Endothelial cell of umbilical vein (primary cell): ENCODE measurements at places on chromosomes 11 and 22. TPM values are rescaled to one million over a fixed set of nuclear protein-coding genes. Genes with fewer than 3 reads are reported as not detected.

- no peaks in the 10 kb centered on the region for H3K27me3 ChIP-seq
- peak overlapping the region; percentile 0 for H3K27ac ChIP-seq
- H3K36me3 ChIP-seq, result no peaks in the 10 kb centered on the region
- H3K4me1 ChIP-seq, result peaks cover 6% of the 10 kb centered on the region
Observed at GRCh38 chr11:102317768-102318103, 452 bp downstream of the BIRC3 start.

- H3K4me3 ChIP-seq, result no peak overlapping the region
- DNase-seq, result no peak
- peaks cover 68% of the 10 kb centered on the region for H3K4me1 ChIP-seq
- peaks cover 9% of the 10 kb centered on the region for H3K36me3 ChIP-seq
- H3K27ac ChIP-seq, result peak overlapping the region; percentile 56
Observed at GRCh38 chr11:86948733-86949132, 6.5 kb downstream of the FZD4 start.

GRCh38 chr22:38959590-38959989 lies 2.2 kb downstream of the APOBEC3A start:
- no peak overlapping the region for H3K4me3 ChIP-seq
- peaks cover 4% of the 10 kb centered on the region for H3K27me3 ChIP-seq
- no peak for DNase-seq
- no peak overlapping the region for H3K27ac ChIP-seq
- H3K4me1 ChIP-seq, result no peaks in the 10 kb centered on the region

- no peak for DNase-seq
- H3K36me3 ChIP-seq, result no peaks in the 10 kb centered on the region
- no peaks in the 10 kb centered on the region for H3K4me1 ChIP-seq
- H3K27me3 ChIP-seq, result no peaks in the 10 kb centered on the region
- H3K4me3 ChIP-seq, result no peak overlapping the region
- no peak overlapping the region for H3K27ac ChIP-seq
Observed at GRCh38 chr11:429931-430456, 11.8 kb downstream of the ANO9 start.

Gene C22orf42
- total RNA-seq, result not detected in 2 replicates

DNA sequence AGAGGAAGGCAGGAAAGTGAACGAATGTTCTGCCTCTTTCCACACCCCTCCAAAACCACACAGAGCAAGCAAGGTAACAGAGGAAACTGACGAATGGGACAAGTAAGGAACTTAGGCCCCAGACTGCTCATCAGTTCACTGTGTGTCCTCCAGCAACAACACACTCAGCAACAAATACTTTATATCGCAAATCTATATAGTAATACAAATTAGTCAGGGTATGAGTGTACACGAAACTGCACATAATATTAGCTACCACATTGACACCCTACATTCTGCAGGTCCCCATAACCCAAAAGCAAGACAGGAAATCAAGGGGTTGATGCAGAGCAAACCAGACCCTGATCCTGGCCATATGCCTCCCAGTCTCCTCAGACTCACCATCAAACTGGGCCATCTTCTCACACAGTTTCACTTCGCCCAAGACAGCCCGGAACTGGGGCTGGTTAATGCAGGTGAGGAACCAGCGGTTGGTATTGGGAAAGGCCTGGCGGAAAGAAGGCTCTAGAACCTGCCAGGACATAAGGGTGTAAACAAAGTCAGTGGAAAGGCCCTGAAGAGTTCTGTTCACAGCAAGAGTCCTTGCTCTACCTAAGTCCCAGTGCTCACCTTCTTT lies 6.6 kb downstream of the EEF1G start:
- peaks cover 39% of the 10 kb centered on the region for H3K36me3 ChIP-seq
- H3K27ac ChIP-seq, result no peak overlapping the region
- peaks cover 15% of the 10 kb centered on the region for H3K4me1 ChIP-seq
- no peak overlapping the region for H3K4me3 ChIP-seq

GRCh38 chr11:17021511-17021910 lies 7.3 kb upstream of the PLEKHA7 start:
- DNase-seq, result no peak
- H3K4me3 ChIP-seq, result no peak overlapping the region
- no peak overlapping the region for H3K27ac ChIP-seq
- H3K27me3 ChIP-seq, result no peaks in the 10 kb centered on the region
- H3K4me1 ChIP-seq, result no peaks in the 10 kb centered on the region

Gene CFAP68
- total RNA-seq, result 7.4 TPM in 2 replicates

Gene ADM2
- 0.69 and 1.5 TPM in 2 replicates for total RNA-seq

Gene IGLL1
- total RNA-seq, result not detected in 2 replicates

GRCh38 chr11:73759610-73760134 lies 1.2 kb downstream of the RAB6A start:
- H3K27ac ChIP-seq, result peak overlapping the region; percentile 14
- DNase-seq, result peak; percentile 60
- peaks cover 19% of the 10 kb centered on the region for H3K4me1 ChIP-seq
- H3K4me3 ChIP-seq, result peak overlapping the region; percentile 89

Gene ENDOD1
- 17.1 and 20.5 TPM in 2 replicates for total RNA-seq

DNA sequence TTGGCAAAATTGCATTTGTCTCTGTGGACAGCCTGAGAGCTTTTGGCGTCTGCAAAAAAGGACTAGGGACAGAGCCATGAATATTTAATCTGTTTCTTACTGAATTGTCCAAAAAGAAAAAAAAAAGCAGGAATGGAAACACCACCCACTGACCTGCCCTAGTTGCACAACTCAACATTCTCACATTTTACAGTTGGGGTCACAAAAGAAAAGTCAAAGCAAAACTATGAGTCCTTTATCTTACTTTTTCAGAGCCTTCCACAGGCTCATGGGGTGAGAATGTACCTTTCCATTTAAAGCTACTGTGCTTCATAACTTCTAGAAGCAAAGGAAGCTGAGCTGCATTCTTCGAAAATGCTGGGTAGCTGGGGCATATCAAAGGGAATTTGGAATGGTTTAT lies 225.7 kb downstream of the FAM76B start:
- H3K4me3 ChIP-seq, result no peak overlapping the region
- H3K27ac ChIP-seq, result no peak overlapping the region
- no peaks in the 10 kb centered on the region for H3K4me1 ChIP-seq
- H3K27me3 ChIP-seq, result peaks cover under 1% of the 10 kb centered on the region

- H3K27me3 ChIP-seq, result no peaks in the 10 kb centered on the region
- H3K27ac ChIP-seq, result no peak overlapping the region
- no peak for DNase-seq
- H3K4me1 ChIP-seq, result peaks cover 18% of the 10 kb centered on the region
- H3K4me3 ChIP-seq, result no peak overlapping the region
Observed at GRCh38 chr11:35084817-35085440, 54.0 kb upstream of the CD44 start.

Gene DKK3
- 131 and 165 TPM in 2 replicates for total RNA-seq

DNA sequence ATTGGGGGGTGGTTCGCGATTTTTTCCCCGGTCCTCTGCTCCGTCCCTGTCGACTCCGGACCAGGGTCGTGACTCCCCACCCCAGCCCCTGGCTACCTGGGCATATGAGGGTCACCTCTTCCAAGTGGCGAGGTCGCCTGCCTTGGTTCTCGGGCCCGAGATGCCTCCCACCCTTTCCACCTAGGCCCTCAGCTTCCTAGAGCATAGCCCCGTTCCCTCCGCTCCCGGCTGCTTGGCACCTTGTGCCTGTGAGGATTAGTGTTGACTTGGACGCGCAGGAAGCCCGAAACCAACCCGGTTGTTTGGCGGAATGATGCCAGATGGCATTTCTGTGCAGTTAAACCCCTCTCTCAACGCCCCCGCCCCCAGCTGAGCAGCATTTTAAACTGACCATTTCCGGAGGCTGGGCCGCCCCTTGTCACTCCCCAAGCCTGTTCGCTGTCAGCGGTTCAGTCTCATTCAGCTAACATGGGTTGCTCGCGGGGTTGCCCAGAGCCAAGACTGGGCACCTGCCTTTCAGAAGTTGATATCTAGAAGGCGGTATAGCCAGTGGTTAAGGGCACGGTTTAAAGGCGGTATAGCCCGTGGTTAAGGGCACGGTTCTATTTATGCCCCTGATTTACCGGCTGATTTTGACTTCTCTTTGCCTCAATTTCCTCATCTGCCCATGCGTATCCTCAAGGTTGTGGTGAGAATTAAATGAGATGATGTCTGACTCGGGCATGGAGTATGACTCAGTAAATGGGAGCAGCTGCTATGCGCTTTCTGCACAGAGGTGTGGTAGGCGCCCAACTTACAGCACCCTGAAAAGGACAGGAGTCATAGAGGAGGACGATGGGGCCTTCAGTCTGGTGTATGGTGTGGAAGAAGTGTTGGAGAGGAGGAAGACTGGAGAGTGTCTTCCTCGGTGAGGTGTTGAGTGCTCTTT lies 639 bp downstream of the INCENP start:
- peaks cover 9% of the 10 kb centered on the region for H3K36me3 ChIP-seq
- H3K4me3 ChIP-seq, result peak overlapping the region; percentile 69
- H3K27ac ChIP-seq, result peak overlapping the region; percentile 19
- DNase-seq, result peak; percentile 43

Gene TNNI2
- not detected in 2 replicates for total RNA-seq
